ENCODE measurements at places on chromosomes 16 and 17.
A peak's percentile ranks its signal among the peaks of the same experiment; 100 is the strongest.

DNA sequence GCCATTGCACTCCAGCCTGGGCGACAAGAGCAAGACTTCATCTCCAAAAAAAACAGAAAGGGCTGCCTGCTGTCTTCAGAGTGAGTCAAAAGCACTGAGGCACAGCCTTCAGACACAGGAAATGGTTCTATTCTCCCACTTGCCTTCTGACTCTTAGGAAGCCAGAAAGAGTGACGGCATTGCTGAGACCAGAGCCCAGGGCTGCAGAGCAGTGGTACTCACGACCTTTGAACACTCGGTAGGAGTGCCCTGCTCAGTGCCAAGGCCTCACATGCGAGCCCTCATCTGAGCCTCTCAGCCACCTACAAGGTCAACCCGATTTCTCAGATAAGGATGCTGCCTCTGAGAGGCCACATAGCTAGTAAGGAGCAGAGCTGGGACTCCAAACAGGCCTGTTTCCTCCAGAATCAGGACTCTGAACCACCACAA, 3.5 kb upstream of the ITGAE start:
- DNase-seq: no peak

DNA sequence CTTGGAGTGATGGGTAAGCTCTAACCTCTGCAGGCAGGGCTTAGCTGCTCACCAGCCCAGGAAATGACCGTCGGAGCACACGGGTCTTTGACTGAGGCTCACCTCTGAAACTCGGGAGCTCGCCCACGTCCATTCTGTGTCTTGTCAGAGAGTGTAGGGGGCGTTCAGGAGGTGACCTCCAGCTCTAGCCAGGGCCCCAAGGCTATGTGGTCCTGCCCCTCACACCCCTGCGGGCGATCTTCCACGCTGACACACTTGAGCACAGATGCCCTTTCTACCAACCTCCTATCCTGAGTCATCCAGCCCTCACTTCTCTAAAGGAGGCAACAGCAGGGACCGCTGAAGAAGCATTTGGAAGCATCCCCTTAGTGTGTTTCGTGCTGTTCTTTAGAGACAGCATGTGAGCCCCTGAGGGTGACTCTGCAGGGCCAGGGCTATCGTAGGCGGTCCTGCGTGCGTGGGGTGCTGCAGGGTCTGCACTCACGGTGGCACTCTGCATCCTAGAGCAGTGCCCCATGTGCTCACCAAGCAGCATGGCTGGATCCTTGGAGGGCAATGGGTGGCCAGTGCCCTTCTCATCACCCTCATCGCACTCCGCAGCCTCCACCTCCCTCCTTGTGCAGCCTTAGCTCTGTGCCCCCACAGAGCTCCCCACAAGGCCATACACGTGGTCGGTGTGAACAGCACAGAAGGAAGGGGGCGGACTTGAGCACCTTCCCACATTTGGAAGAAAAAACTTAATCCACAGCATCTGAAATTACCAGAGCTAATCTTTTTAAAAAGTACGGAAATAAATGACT, 33.8 kb downstream of the SLC47A1 start:
- no peak for DNase-seq

- no peak for DNase-seq
Measured at GRCh38 chr17:68981288-68981687, 26.1 kb upstream of the ABCA8 start.

DNA sequence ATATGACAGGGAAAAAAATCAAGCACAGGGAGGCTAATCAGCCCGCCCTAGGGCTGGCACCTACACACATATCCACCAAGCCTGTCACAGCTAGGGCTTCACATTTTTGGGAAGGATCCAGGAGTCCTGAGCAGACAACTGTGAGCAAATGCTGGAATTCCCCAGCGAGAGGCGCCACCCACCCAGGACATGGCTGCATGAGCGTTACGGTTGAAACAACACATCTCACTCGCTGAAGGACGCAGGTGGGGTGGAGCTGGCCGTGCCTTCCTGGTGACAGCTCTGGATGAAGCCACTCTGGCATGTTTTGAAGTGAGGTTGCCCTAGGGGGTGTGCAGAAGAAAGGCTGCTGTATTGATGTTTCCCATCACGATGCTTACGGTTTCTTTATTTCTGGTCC, 315.1 kb upstream of the EEF2KMT start:
- no peak for DNase-seq

GRCh38 chr16:11177578-11178160, 78.3 kb downstream of the SOCS1 start:
- DNase-seq: no peak

GRCh38 chr17:17350491-17351355, 47.5 kb downstream of the NT5M start:
- no peak for DNase-seq

- DNase-seq: peak; percentile 43
Measured at GRCh38 chr17:44308320-44308818, at the start of gene RUNDC3A. Gene RUNDC3A (plus strand): TSS chr17:44308601. CDS start chr17:44308833, 232 bp downstream.

- DNase-seq: no peak
Measured at GRCh38 chr17:40095351-40095943, 4.9 kb downstream of the NR1D1 start.

DNA sequence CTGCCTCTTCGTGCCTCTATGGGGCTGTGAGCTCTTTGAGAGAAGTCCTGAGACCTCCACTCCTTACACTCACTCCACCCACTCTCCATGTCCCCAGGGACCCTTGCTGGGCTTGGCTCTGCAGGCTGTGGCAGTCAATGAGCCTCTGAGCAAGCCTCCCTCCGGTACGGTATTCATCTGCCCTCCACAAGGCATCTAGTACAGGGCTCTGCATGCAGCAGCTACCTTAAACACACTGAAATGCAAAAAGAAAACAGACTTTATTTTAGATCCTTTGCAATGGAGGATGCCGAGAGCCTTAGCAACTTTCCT, 38.9 kb upstream of the SMPD3 start:
- no peak for DNase-seq

- no peak for DNase-seq
Measured at GRCh38 chr17:1753767-1754429, 8.0 kb upstream of the SERPINF1 start.

DNA sequence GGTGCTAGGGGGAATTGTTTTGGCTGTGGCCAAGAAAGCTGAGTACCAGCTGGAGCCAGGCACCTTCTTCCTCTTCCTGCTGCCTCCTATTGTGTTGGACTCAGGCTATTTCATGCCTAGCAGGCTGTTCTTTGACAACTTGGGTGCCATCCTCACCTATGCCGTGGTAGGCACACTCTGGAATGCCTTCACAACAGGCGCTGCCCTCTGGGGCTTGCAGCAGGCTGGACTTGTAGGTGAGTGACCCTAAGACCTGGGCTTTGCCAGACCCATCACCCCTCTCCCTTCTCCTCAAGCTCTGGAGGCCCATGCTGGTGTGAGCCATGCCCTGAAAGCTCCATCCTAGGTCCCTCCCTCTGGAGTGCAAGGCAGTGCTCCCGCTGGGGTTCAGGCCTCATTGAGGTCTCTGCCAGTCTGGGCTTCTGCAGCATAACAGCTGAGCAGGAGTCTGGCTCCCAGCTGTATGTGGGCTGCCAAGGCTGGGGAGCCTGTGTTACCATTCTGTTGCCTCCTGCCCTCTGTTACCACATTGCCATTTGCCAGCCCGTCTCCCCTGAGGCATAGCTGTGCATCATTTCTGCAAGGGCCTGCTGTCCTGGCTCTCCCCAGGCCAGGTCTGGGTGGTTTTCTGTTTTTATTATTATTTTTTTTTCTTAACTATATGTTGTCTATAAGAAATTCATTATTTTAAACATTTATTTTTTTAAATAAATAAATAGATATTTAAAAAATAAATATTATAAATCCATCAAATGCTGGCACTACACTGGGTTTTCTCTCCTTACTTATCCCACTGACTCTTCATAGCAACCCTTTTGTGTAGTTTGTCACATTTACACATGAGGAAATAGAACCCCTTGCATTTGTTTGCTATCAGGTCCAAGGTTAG, 4.1 kb downstream of the SLC9A5 start:
- DNase-seq: no peak

DNA sequence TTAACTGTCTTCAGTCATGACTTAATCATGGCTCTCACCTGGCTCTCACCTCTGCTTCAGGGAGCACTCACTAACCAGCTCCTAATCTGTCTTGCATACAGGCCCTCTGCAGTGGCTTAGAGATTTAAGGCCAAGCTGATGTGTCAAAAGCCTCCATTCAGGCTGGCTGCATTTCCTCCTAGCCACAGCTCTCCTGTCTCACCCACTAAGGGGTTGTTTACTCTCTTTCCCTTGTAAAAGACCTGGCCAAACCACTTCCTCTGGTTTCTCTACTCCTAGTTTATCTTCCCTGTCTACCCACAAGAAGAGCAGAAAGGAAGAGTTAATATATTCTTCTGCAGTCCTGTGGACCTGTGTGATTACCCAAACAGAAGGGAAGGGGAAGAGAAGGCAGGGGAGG, 9.3 kb upstream of the ASIC2 start:
- no peak for DNase-seq

- peak; percentile 31 for DNase-seq
Measured at GRCh38 chr16:67672739-67673662, 6.4 kb downstream of the C16orf86 start.

DNA sequence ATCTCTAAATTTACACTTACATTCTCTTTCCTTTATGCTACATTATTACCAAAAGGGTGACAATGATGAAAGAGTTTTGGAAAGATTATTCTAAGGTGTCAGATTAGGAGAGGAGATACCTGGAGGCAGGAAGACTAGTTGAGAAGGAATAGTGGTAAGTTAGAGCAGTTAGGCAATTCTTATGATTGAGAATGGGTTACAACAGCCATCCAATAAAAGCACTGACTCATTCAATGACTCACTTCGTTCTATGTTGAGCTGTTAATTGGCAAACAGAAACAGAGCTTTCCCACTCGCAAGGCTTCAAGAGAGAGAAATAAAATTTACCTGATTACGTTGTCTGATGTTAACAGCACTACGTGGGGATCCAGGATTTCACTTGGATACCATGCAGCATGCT, 5.8 kb downstream of the NUP88 start:
- DNase-seq: no peak

DNA sequence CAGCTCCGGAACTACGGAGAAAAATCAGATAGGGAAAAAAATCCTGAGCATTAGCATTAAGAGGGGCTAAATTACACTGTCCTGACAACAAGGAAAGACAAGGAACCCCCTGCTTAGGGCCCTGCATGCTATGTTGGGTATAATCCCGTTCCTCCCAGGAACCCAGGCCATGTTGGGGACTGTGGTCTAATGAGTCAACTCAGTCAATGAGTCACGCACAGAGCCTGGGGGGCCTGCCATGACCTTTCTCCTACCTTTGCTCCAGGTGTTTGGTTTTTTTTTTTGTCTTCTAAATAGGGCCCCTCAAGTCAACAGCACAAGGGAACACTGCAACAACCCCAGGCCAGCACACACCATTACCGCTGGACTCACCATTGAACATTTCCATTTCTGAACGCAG, 8.9 kb upstream of the ZNF200 start:
- no peak for DNase-seq

DNA sequence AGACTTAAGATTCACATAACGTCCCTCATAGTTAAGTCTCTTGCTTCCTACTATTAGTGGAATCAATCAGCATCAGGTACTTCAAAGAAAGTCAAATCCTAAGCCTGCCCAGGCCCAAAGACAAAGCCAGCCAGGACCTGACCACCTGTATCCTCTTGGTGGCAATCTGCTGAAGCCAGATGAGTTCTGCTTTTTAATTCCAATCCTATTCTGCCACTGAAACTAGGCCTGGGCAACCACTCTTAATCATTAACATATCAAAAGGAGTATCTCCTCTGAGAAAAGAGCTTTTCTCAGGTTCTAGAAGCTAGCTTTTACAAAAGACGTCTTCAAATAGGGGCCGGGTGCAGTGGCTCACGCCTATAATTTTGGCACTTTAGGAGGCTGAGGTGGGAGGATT, 15.1 kb upstream of the GLG1 start:
- DNase-seq: no peak

DNA sequence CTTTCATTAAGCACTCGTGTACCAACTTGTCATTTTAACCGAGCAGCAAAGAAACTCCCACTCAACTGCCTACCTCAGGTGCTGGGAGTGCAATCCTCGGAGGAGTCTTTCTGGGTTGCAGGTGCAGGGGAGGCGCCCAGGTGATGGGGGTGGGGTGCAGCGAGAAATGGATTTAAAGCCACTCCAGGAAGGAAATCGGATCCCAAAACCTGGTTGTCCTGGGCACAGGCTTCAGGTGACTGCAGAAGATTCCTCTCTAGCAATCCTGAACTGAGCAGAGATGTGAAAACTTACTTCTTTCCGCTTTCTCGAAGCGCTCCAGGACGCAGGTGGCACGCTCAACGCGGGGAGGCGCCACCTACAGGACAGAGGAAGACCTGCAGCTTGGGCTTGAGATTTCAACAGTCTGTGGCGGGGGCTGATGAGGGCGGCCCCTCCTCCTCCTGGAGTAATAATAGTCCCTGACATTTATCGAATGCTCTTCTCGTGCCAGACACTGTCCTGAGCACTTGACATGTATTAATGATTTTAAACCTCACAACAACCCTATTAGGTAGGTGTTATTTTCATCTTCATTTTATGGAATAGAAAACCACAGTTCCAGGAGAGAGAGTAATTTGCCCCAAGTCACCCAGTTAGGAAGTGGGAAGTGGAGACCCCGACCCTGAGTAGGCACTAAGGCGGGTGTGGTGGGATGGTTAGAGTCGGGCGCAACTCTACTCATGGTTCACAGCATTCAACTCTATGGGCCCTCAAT, 27.2 kb upstream of the SKAP1 start:
- DNase-seq: peak; percentile 0

- DNase-seq: peak; percentile 35
Measured at GRCh38 chr16:67406111-67406971, 9.9 kb downstream of the ZDHHC1 start.

- no peak for DNase-seq
Measured at GRCh38 chr17:29045734-29046472, 3.0 kb downstream of the PIPOX start.

GRCh38 chr17:6903326-6903900, 71.9 kb upstream of the TEKT1 start:
- no peak for DNase-seq

Data from C1 segment of cervical spinal cord (tissue), 14 donors.